ENCODE measurements at places on chromosomes 2 and 18.

DNA sequence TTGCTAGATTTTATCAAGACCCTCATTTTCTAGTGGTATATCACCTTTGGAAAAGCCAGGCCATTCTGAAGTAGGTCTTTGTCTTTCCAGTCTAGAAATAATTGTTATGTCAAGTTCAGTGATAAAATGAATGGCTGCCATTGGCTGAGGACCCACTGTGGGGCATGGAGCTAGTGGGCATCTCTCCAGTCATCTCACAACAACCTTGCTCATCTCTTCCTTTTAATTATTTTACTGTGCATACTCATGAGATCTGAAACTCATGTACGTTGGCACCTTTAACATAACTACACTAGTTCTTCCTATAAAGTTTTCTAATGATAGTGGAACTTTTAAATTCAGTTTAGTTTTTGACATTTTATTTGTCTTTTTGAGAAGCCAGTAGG, 240.9 kb downstream of the SLC8A1 start:
- no peak for DNase-seq

DNA sequence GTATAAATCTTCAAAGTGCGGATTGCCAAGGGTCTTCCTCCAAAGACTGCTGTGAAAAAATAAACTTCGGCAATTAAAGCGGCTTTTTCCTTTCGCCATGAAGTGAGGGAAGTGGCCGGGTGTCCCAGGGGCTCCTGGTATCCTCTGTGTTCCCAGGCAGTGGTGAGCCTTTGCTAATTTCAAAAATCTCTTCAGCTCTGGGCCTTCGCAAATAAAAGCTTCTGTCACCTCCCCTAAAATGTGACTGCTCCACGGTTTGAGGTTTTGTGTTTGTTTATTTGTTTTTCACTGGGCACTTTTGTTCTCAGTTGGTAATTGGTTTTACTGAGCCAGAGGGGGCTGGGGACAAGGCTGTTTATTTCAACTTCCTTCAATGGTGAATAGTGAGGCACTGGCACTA, 270.1 kb upstream of the POU3F3 start:
- DNase-seq: no peak

DNA sequence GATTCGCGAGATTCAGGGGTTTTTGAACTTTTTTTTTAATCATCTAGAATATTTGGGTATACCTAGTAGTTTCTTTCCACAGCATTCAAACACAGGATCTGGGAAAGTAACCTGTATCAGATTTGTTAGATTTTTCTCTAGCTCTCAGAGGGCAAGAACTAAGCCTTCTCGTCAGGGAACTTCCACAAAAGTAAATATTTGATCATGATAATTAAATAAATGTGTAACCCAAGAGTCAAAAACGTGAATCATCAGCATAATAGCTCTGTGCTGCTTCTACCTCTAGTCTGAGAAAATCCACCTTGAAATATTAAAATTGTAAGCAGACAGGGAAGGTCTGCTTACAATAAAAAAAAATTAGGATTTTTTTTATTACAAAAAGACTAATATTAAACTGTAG, 225.7 kb upstream of the SPOPL start:
- no peak for DNase-seq

- DNase-seq: peak; percentile 49
These were observed 41.4 kb upstream of the ITGB6 start for GRCh38 chr2:160241251-160242137.

GRCh38 chr18:44802508-44802907, 121.8 kb downstream of the SETBP1 start:
- DNase-seq: no peak

All from right hindlimb (tissue), 1 donor.